Hematopoietic multipotent progenitor cell treated with erythropoietin and hydrocortisone succinate and interleukin-3 and kit ligand, for 6 days (in vitro differentiated cells): ENCODE measurements at places on chromosomes 12 and 14.

GRCh38 chr12:79274501-79275064 is 410.0 kb downstream of the SYT1 start:
- DNase-seq = no peak

DNA sequence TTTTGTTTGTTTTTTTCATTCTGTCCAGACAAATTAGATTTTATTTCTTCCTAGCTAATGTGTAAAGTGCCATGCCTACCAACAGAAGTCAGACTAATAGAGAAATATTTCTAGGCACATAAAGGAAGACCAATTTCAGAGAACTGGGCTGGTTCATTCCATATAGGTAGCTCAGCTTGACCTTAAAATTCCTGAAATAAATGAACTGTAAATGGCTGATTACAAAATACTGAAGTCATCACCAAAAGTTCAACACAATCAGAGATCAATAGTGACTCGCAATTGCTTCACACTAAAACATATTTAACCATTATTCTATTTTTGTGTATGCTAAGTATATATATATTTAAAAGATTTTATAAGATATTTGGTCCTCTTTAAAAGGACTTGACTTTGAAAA is 34.2 kb downstream of the PTPRB start:
- no peak for DNase-seq

DNA sequence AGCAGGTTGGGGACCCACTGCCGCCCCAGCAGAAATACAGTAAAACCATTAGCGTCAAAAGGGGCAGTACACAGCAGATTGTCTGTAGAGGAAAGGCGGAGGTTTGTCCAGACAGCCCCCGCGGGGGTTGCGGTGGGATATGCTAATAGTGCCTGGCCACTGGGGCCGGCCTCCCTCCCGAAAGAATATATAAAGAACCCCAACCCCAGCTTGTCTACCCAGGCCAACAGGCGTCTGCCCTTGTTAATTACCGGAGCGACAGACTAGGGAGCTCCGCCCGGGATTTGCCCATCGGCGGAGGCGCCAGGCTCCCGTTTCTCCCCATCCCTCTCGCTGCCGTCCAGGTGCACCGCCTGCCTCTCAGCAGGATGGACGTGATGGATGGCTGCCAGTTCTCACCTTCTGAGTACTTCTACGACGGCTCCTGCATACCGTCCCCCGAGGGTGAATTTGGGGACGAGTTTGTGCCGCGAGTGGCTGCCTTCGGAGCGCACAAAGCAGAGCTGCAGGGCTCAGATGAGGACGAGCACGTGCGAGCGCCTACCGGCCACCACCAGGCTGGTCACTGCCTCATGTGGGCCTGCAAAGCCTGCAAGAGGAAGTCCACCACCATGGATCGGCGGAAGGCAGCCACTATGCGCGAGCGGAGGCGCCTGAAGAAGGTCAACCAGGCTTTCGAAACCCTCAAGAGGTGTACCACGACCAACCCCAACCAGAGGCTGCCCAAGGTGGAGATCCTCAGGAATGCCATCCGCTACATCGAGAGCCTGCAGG is at the start of gene MYF5:
MYF5 (plus strand) TSS at position 217 of the 774 bp plus-strand sequence; CDS start at position 369, 152 bp downstream.
- DNase-seq = no peak

- no peak for DNase-seq
Observed at GRCh38 chr12:63093711-63094110, 57.3 kb downstream of the AVPR1A start.
